ENCODE measurements at places on chromosomes 12 and 14.

DNA sequence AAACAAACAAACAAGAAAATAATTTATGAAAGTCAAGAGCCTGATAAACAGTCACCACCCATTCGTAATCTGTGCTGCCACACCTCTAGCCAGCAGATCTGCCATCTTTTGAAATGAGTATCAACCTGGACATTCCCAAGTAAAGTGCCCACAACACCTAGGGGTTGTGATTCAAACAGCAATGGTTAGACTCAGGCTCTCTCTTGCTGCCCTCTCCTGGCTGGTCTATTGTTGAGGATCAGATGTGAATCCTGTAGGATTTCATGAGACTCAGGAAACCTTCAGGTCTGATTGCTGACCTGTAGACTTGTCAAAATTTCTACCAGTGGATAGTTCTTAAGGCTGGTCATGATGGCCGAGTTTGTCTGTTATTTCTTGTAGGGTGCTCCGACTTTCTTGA lies 26.8 kb downstream of the DGLUCY start:
- DNase-seq: no peak

DNA sequence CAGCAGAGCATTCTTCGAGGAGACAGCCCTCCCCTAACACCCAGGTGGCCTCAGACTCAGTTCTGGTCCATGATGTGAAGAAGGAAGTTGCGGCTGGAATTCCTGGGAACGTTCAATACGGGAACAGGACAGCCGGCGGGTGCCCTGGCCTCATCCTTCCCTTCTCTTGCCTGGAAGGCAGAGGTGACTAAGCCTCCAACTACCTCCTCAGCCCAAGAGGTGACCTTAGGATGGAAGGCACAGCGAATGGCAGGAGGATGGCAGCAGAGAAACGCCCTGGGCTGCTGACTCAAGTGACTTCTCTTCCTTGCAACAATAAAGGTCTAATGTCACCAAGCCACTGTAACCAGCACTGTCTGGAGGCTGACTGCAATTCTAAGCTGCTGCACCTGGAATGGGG lies 36.1 kb downstream of the DHX37 start:
- no peak for DNase-seq

GRCh38 chr14:50272498-50272897 lies 39.5 kb downstream of the L2HGDH start:
- no peak for DNase-seq

DNA sequence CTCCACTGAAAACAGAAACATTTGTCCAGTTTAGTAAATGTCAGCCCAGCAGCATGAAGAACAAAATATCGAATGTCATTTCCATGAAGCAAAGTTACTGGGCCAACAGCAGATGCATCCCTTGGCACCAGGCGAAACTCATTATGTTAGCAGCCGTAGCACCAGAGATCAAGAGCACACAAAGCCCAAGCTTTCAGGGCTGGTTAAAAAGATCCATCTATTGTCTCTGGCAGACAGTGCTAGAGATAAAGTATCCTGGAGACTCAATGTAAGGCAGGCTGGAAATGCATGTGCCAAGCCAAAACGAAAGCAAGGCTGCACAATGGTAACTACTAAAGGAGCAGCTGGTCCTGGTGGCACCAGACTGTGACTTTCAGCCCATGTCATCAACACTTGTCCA lies 120.3 kb upstream of the PLEKHG7 start:
- DNase-seq: no peak

DNA sequence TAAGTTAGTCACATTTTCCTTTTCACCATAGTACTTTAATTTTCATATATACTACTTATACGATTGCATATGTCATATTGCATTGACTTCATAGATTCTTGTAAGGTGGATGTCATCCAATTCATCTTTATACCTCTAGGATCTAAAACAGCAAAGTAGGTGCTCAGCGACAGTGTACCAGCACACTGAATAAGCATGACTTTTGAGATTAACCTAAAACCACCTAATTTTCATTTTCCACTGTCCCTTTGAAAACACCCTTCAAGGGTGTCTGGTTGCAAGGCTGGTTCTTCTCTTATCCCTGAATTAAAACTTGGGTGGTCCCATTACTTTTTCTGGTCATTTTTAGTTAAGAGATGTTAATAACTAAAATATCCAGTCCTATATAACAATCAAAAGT lies 4.4 kb downstream of the GPR19 start:
- no peak for DNase-seq

GRCh38 chr12:2834581-2835491 lies at the start of gene NRIP2:
Gene NRIP2, minus strand, starts transcription at chr12:2835035. Its CDS starts 52 bp downstream, at chr12:2834983.
- no peak for DNase-seq

- no peak for DNase-seq
These were observed 19.4 kb downstream of the KRT85 start for GRCh38 chr12:52347551-52348510.

- DNase-seq: peak; percentile 76
These were observed 60.3 kb upstream of the BCL2L14 start for GRCh38 chr12:12010277-12011039.

DNA sequence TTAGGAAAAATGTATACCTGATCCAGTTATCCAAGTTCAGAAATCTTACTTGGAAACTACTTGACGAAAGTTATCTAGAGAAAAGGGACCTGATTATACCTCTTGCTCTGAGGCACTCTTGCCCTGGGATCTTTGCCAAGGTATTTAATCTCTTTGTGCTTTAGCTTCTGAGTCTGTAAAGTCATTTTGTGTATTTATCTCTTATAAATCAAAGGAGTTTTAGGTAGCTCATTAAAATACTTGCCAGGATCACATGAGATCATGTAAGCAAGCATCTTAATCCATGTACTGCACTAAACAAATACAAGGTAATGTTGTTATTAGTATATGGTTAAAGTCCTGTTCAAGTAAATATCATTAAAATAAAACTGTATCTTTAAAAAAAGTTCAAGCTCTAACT lies 147.5 kb downstream of the IPO8 start:
- no peak for DNase-seq
